Karpas-422 (cell line): ENCODE measurements at places on chromosomes 1 and 21.

DNA sequence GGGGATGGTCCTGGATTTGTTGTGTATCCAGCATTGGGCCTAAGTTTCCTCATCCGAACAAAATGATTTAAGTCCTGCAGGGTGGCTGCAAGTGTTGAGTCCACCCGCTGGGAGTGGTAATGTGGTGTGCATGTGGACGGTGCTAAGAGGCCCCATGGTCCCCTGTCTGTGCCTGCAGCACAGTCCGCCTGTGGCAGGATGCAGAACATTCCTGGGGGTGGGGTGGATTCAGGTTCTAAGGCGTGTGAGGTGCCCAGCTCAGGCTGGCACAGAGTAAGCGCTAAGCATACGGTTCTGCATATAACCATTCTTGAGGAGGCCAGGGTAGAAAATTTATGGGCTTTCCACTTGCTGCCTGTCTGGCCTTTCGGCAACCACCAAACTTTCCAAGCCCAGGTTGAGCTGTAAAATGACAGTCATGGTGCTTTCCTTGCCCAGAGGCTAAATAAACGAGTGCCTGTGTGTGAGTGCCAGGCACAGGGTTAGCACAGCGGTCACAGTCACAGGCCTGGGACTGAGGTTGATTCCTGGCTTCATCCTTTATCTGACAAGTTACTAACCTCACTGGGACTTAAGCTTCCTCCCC, 30.7 kb downstream of the SLC2A1 start:
- H3K4me1 ChIP-seq = peaks cover 49% of the 10 kb centered on the region
- no peak for DNase-seq
- no peak overlapping the region for H3K27ac ChIP-seq
- no peaks in the 10 kb centered on the region for H3K27me3 ChIP-seq
- H3K36me3 ChIP-seq = peaks cover 28% of the 10 kb centered on the region; the same call in 1 of the 2 replicates

DNA sequence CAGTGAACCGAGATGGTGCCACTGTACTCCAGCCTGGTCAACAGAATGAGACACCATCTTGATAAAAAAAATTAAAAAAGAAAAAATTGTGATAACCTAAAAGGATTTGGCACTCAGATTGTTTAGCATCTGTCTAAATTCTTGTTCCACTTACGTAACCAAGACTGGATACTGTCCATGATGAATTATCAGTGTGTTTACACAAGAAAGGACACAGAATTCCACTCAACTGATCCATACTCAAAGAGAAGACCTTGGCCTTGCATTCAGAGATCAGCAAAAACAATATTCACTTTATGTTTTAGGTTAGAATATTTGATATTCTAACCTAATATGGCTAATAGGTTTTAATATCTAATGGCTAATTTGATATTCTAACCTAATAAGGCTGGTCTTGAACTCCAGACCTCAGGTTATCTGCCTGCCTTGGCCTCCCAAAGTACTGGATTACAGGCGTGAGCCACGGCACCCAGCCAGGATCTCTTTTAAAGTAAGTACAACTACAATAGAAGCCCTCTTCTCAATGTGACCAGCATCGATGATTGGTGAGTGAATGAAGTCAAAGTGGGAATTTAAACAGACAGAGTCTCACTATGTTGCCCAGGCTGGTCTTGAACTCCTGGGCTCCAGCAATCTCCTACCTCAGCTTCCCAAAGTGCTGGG, 43.1 kb upstream of the COX20 start:
- H3K27me3 ChIP-seq = no peaks in the 10 kb centered on the region
- H3K4me1 ChIP-seq = no peaks in the 10 kb centered on the region

- H3K4me3 ChIP-seq = no peak overlapping the region
- H3K27me3 ChIP-seq = no peaks in the 10 kb centered on the region
- no peaks in the 10 kb centered on the region for H3K36me3 ChIP-seq
- DNase-seq = no peak
Observed at GRCh38 chr21:37874904-37875780, 41.1 kb downstream of the KCNJ6 start.

- DNase-seq = no peak
- no peaks in the 10 kb centered on the region for H3K36me3 ChIP-seq
- no peak overlapping the region for H3K27ac ChIP-seq
- H3K4me1 ChIP-seq = no peaks in the 10 kb centered on the region
- no peaks in the 10 kb centered on the region for H3K27me3 ChIP-seq
- H3K4me3 ChIP-seq = no peak overlapping the region
Observed at GRCh38 chr1:205493241-205494085, 11.0 kb upstream of the CDK18 start.
